ENCODE measurements at places on chromosomes 12 and 14.

DNA sequence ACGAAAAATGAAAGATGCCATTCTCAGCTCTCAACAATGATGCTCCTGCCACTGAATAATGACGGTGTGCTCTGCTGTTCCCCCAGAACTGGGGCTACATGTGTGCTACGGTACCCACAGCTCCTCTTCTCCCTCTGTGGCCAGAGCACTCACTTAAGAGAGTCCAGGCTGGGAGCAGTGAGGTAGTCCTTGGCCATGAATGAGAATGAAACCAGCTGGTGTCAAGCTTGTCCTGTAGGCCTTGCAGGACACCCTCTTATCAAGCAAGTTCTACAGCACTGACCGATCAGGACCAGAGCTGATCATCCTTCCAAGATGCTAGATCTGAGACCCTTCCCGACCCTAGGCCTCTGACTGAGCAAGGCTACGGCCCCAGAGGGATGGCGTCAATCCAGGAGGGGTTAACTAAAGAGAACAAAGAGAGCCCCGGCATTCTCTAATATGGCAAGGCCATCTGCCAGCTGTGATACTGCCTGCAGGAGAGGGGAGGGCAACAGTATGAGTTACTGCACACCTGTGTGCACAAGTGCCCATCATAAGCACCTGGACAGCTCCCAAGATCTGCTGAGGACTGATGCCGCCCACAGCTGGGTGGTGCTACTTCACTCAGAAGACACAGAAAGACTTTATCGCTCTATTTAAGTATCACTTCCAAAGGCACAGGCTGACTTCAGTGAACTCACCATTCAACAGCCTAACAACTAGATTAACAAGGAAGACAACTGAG is 30.5 kb downstream of the APPL2 start:
- DNase-seq = no peak

GRCh38 chr12:25126746-25127145 is 68.2 kb downstream of the DNAI7 start:
- DNase-seq = no peak

DNA sequence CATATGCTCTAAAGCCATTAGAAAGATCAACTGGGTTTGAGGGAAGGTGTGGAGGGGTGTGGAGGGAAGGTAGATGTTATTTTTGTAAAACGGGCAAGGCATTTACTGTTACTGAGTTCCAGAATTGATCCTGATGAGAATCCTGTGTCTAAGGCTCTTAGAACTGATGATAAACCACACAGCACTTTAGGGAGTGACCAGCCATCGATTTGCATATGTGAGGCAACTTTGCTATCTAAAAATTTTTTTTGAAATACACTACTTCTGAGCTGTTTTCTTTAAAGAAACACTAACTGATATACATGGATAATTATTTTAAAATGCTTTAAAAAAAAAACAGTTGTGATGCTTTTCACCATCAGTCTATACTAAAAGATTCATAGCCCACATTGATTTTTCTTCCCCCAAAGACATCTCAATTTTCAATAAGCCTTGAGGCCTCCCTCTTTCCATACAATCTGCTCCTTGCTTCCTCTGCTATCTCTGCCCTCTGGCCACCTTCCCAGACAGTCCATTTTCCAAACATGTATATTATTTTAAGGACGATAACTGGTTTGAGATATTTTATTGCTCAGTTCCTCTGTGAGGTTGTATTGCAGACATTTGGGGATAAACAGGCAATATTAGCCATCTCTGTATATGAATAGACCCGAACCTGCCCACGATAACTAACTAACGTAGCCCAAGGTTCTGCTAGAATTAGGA is 265.9 kb downstream of the EFCAB11 start:
- no peak for DNase-seq

DNA sequence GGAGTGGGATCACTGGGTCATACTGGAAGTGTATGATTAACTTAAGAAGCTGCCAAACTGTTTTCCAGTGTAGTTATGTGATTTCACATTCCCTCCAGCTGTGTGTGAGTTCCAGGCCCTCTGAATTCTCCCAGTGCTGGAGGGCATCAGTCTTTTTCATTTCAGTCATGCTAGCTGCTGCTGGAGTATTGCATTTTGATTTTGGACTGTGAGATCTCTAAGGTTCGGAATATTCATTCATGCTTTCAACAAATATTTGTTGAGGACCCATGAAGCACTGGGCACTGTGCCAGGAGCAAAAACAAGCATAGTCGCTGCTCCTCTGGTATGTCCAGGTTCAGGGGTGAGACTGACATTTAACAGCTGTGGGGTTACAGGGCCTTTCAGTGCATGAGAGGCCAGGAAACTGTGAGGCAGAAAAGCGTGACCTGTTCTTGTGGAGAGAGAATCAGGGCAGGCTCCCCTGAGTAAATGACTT is 133.2 kb downstream of the SCARB1 start:
- DNase-seq = peak; percentile 58

GRCh38 chr12:66397574-66398290 is 95.4 kb downstream of the HELB start:
- DNase-seq = no peak

DNA sequence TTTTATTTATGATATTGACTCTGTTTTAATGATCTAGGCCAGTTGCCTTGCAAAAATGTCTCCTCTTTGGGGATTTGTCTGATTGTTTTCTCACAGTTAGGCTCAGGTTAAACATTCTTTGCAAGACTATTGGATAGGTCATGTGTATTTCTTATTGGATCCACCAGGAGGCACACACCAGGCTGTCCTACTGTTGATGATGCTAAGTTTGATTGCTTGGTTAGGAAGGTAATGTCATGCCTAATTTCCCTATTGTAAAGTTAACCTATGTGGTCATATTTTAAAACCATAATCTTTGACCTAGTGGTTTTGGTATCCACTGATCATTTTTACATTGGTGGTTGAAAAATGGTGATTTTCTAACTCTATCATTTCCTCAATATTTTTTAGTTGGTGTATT is 137.1 kb downstream of the BRMS1L start:
- DNase-seq = no peak

GRCh38 chr14:78764240-78764639 is 594.1 kb downstream of the NRXN3 start:
- peak; percentile 64 for DNase-seq

DNA sequence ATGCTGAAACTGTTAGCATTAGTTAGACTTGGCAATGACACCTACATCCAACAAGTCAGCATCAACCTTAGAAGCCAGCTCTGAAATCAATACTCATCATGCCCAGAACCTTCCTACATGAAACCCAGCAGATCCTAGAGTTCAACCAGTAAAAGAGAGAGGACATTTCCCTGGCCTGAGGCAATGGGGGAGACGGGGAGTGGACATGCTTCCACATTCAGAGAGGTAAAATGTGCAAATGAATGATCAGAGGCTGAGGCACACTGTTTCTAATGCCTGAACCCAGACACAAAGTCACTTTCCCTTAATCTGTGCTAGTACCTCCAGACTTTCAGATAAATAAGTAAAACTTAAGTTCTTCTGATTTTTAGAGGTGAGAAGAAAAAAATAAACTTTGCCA is 34.5 kb downstream of the ERO1A start:
- no peak for DNase-seq

DNA sequence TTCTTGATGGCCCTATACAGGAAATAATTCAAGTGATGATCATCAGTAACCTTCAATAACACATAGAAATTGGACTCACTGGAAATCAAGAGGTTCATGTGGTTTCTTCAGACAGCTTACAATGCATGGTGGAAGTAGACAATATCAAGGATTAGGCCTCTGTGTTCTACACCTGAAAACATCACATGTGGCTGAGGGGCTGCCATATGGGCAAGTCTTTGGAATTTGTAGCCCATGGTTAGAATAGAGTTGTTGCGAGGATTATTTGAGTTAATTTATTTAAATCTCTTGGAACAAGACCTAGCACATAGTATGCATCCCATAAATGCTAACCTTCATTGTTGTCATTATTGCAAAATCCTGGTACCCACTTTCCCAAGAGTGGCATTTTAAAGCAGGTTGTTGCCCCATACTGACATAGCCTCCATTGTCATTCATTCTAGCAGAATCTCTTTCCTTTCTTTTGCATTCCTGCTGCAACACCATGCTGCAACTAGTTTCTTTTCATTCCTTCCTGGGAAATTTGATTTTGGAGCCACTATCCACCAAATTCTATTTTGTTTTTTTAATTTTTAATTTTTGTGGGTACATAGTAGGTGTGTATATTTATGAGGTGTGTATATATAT is 352.7 kb upstream of the NAV3 start:
- DNase-seq = no peak

All from astrocyte of the spinal cord (primary cell).